ENCODE measurements at places on chromosomes 5 and 9. TPM values are rescaled to one million over a fixed set of nuclear protein-coding genes. Genes with fewer than 3 reads are reported as not detected.

The HAND1 gene
- not detected for total RNA-seq

The JADE2 gene
- 34.2 TPM for total RNA-seq

The TSTD2 gene
- 19.5 TPM for total RNA-seq

The ADGRD2 gene
- 0.50 TPM for total RNA-seq

The CYLC2 gene
- total RNA-seq: not detected

The PCDHAC1 gene
- total RNA-seq: 3.3 TPM

The ZNF608 gene
- total RNA-seq: 6.9 TPM

The OLFML2A gene
- total RNA-seq: 6.2 TPM

The RPL35 gene
- total RNA-seq: 1,657 TPM

The GDA gene
- not detected for total RNA-seq

The ATP6V0E1 gene
- 147 TPM for total RNA-seq

The CTXN3 gene
- total RNA-seq: not detected

The PCDHA9 gene
- 0.83 TPM for total RNA-seq

The PRR16 gene
- total RNA-seq: 1.3 TPM

The UBE2R2 gene
- total RNA-seq: 42.9 TPM

The TMEM8B gene
- 3.8 TPM for total RNA-seq

The SYK gene
- 1.7 TPM for total RNA-seq

The ITK gene
- total RNA-seq: not detected

The SLC6A18 gene
- not detected for total RNA-seq

The WHRN gene
- total RNA-seq: 9.7 TPM

The STING1 gene
- 36.6 TPM for total RNA-seq

The FYB1 gene
- total RNA-seq: 2.0 TPM

The PRELID2 gene
- total RNA-seq: 6.9 TPM

The FIBCD1 gene
- 3.3 TPM for total RNA-seq

The KCNMB1 gene
- total RNA-seq: 0.50 TPM

The PDE6A gene
- 0.07 TPM for total RNA-seq

The SLC1A3 gene
- total RNA-seq: 24.2 TPM

The GBA2 gene
- 41.0 TPM for total RNA-seq

The AIF1L gene
- total RNA-seq: 10.7 TPM

The GHR gene
- 5.5 TPM for total RNA-seq

The CDKN2A gene
- total RNA-seq: 26.5 TPM

The KCNN2 gene
- total RNA-seq: not detected

The SLC25A48 gene
- total RNA-seq: 0.17 TPM

The ADAMTSL1 gene
- total RNA-seq: 0.33 TPM

The EQTN gene
- total RNA-seq: not detected

The TAF1L gene
- total RNA-seq: under 0.01 TPM

The MYMK gene
- total RNA-seq: not detected

The SUSD1 gene
- 1.3 TPM for total RNA-seq

The TNC gene
- 237 TPM for total RNA-seq

The SNX24 gene
- 85.0 TPM for total RNA-seq

The RMI1 gene
- 12.1 TPM for total RNA-seq

The ROPN1L gene
- total RNA-seq: 0.17 TPM

The MRPL41 gene
- total RNA-seq: 50.6 TPM

The CYSRT1 gene
- total RNA-seq: 2.2 TPM

The GRM6 gene
- not detected for total RNA-seq

The DOCK2 gene
- 0.17 TPM for total RNA-seq

Measured in mammary epithelial cell (primary cell).